Fibroblast of the aortic adventitia (primary cell): ENCODE measurements at places on chromosomes 16 and 17.
A peak's percentile ranks its signal among the peaks of the same experiment; 100 is the strongest.

- DNase-seq: no peak
These were observed 34.0 kb downstream of the YPEL2 start for GRCh38 chr17:59365383-59365981.

GRCh38 chr16:67723151-67723910 is 4.2 kb upstream of the GFOD2 start:
- DNase-seq: no peak

GRCh38 chr16:86069736-86070298 is 170.9 kb downstream of the IRF8 start:
- no peak for DNase-seq

DNA sequence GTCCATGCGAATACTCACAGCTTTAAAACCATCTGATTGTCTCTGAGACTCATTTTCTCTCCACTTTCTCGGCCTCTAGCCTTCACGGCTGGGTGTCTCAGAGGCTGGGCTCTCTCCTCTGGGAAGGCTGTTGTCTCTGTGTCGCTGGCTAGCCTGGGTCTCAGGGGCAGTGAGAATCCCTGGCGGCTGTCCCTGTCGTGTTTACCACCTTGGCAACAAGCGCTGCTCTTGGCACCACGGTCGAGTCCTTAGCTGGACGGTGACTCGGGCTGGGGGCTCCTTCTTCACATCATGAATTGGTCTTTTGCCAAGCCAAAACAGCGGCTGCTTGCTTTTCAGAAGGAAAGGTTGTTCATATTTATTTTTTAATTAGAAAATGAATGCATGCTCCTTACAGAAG is 81.1 kb downstream of the MSI2 start:
- no peak for DNase-seq

DNA sequence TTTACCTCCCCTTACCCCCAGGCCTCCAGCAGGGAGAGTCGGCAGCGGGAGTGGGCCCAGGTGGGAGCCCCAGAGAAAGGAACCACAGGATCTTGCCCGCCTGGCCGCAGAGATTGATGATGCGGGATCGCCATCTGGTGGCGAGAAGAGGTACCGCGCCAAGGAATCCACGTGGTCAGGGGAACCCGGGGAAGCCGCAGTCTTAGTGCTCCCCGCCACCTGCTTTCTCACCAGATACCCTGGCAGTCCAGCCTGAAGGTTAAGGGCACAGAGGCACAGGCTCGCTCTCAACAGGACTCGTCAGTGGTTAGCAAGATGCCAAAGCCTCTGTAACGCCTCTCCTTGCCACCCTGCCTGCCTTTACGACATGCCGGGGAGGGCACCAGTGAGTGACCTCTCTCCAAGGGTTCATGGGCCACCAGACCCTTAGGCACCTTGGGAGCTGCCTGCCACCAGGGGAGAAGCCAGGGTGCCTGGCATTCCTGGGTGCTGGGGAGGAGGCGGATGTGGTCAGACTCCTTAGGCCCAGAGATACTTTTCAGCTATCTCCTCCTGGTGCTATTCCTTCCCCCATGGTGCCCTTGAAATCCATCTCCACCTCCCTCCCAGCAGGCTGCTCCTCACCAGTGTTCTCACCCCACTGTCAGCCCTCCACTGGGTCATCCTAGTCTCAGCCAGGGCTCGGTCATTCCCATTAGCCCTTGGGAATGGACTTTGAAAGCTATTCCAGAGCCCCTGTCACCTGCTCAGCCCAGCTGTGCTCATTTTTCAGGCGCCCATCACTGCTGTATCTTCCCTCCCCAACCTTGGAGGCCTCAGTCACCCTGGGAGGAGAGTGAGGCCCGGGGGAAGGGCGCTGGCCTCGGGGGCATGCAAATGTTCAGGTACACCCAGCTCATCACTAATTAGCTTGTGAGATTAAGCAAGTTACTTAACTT is 5.5 kb upstream of the RHBDF2 start:
- DNase-seq: peak; percentile 66

- peak; percentile 48 for DNase-seq
These were observed 52.5 kb upstream of the MTSS2 start for GRCh38 chr16:70738083-70738977.

GRCh38 chr16:88737298-88738150 is 31.2 kb downstream of the CTU2 start:
- DNase-seq: peak; percentile 71

DNA sequence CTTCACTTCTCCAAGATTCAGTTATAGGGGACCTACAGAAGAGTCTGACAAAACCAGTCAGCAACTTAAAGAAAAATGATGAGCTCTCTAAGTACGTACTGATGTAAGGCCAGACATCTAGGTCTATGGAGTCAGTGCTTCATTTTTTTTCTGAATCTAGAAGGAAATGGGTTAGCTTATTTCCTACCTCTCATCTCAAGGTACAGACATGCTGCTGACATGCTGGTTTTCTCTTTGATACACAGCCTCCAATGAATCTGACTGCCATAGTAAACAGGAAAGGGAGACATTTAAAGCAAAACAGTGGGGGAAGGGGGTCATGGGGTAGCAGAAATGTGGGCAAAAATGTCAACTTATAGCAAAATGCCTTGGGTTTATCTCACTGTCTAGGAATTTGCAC is 16.4 kb downstream of the CDR2 start:
- no peak for DNase-seq

- peak; percentile 76 for DNase-seq
These were observed 106.4 kb downstream of the SLC39A11 start for GRCh38 chr17:72985882-72986720.

GRCh38 chr17:44606658-44607057 is 49.4 kb downstream of the FZD2 start:
- DNase-seq: no peak

DNA sequence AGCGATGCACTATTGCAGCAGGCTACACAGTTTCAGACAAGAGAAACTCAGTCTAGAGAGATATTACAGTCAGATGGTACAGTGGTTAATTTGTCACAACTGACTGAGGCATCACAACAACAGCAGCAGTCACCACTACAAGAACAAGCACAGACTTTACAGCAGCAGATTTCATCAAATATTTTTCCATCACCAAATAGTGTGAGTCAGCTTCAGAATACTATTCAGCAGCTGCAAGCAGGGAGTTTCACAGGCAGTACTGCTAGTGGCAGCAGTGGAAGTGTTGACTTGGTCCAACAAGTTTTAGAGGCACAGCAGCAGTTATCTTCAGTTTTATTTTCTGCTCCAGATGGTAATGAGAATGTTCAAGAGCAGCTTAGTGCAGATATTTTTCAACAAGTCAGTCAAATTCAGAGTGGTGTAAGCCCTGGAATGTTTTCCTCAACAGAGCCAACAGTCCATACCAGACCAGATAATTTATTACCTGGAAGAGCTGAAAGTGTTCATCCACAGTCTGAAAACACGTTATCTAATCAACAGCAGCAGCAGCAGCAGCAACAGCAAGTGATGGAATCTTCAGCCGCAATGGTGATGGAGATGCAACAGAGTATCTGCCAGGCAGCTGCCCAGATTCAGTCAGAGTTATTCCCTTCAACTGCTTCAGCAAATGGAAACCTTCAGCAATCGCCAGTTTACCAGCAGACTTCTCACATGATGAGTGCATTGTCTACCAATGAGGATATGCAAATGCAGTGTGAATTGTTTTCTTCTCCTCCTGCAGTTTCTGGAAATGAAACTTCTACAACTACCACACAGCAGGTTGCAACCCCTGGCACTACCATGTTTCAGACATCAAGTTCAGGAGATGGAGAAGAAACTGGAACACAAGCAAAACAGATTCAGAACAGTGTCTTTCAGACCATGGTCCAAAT is 34.1 kb downstream of the NQO1 start:
- DNase-seq: no peak

DNA sequence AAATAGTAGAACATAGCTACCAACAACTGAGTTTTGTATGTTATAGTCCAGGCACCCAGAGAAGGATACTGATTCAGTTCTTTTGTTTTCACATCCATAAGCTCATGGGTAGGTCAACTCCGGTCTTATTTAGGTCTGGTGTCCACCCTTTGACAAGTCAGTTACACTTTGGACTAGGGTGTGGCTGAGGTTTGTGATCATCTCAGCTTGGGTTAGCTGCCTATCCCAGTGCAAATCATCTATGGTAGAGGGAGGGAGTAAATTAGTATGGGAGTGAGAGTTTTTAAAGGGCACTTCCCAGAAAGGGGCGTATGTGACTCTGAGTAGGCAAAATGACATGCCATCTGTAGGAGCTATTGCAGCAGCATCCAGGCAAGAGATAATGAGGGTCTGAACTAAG is 66.1 kb downstream of the TANC2 start:
- DNase-seq: no peak

DNA sequence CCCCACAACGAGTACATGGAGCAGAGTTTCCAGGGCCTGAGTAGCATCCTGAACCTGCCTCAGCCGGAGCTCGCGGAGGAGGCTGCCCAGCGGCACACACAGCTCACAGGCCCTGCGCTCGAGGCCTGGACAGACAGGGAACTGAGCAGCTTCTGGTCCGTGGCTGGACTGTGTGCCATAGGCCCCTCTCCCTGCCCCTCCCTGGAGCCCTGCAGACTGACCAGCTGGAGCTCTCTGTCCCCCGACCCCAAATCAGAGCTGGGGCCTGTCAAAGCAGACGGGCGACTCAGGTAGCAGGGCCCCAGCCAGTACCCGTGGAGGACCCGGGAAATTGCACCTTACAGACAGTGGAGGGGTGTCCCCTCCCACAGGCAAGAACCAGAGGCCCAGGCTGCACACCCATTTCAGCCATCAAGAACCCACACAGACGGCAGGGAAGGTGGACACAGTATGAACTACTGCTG is 13.0 kb downstream of the MRPL27 start:
- no peak for DNase-seq

DNA sequence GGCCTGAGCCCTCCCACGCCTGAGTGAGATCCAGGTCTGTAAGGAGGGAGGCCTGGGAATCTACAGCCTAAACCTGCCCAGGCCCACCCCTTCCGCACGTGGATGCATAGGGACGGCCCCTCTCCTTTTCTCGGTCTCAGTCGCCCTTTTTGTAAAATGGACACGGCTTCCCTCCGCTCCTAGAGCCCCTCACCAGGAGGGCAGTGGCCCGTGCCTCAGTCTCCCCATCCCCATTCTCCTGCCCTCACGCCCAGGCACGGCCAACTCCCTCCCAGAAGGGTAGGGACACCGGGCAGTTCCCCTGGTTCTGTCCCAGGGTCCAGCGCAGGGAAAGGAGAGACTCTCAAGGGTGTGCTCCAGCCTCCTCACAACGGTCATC is 48.1 kb downstream of the WNT3 start:
- DNase-seq: no peak

DNA sequence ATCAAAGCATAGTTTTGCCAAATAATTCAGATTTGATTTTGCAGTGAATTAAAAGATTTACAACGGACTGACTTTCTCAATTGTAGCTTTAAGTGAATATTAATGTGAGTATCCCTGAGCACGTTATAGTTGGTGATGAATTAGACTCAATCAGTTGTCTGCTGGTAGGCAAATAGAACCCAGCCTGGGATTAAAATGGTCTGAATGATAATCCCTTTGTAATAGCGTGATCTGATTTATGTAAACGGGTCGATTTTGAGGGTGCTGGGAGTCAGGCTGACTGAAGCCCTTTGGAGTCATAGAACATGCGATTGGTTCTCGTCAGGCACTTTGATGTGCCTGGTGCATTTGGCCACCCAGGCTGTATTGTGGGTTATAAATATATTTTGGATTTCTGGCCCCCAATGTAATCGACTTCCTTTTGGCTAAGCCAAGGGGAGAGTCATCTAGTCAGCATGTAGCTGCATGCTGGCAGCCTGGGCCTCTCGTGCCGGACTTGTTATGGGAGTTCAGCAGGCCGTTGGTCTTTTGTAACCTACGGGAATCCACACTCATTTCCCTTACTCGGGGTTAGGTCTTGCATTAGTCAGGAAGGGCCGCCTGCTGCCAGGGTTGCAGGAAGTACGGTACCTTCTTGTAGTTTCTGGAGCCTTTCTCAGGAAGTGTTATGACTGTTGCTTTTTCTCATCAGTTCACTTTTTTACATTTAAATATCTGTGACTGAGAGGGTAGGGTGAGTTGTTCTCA is 5.4 kb downstream of the PGS1 start:
- peak; percentile 99 for DNase-seq

GRCh38 chr16:22648941-22649340 is 138.2 kb downstream of the NPIPB5 start:
- no peak for DNase-seq

DNA sequence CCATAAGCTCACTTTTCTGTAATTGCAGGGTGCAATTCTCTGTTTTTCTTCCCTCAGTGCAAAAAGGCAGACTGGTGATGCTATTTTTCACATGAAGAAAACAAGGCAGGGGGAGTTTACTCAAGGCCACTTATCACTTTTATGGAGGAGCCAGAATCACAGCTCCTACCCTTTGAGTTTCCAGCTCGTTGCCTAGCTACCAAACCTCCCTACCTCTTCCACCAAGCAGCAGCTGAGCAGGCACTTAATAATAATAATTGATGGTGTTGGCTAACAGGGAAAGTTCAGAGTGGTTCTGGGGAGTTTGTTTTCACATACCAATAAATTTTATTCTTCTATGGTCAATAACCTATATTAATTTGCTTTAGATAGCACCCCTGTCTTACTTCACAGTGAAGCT is 31.9 kb upstream of the MPHOSPH6 start:
- no peak for DNase-seq

- peak; percentile 89 for DNase-seq
These were observed 12.2 kb downstream of the BANP start for GRCh38 chr16:87963400-87963799.

DNA sequence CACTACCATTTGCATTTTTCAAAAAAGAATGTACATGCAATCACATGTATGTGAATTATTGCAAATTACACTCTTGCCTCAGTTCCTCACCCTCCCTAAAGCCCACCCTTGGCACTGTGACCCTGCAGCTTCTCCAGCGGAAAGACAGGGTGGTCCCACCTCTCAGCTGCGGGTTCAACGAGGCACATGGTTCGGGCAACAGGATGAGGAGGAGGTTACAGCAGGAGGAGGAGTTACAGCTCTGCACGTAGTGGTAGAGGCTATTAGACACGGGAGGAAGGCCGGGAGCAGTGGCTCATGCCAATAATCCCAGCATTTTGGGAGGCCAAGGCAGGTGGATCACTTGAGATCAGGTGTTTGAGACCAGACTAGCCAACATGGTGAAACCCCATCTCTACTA is 5.2 kb downstream of the C16orf95 start:
- no peak for DNase-seq

- no peak for DNase-seq
These were observed 23.0 kb downstream of the ZNF200 start for GRCh38 chr16:3212006-3212405.

DNA sequence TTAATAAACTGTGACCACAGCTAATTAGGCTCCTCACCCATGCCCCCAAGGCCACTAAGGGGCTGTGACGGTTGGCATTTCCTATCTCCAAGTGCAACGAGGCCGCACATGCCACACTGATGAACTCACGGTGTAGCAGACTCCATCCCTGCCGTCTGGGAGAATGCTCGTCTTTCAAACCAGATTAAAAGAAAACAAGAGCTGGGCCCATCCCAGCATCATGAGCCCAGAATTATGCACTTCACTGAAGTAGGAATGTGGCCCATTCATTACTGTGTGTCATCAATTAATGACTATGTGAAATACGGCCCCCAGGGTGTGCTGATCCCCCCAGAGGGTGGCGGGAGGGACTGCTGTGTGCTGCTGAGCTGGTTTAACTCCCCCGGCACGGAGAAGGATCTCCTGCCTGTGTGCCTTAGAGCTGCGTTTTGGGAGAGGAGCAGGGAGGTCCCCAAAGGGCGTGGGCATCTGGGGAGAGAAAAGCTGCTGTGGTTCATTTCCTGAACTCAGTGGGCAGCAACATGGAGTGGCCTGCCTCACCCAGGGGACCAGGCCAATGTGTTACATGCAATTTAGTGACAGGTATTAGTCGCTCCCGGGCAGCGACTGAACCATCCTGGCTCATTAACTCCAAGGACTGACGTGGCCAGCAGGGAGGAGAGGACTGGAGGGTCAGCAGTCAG is 194.5 kb downstream of the FOXL1 start:
- DNase-seq: peak; percentile 68
